Stimulated activated CD4-positive, alpha-beta T cell treated with anti-CD3 and anti-CD28 coated beads, Interleukin-12 subunit alpha, Interleukin-12 subunit beta, amount 100 ng/mL, for 4 hours (primary cell): ENCODE measurements at places on chromosomes 4 and X.

GRCh38 chr4:165502916-165503907 lies 124.4 kb downstream of the CPE start:
- DNase-seq, result no peak

GRCh38 chrX:33725535-33726210 lies 406.4 kb downstream of the FAM47A start:
- no peak for DNase-seq

DNA sequence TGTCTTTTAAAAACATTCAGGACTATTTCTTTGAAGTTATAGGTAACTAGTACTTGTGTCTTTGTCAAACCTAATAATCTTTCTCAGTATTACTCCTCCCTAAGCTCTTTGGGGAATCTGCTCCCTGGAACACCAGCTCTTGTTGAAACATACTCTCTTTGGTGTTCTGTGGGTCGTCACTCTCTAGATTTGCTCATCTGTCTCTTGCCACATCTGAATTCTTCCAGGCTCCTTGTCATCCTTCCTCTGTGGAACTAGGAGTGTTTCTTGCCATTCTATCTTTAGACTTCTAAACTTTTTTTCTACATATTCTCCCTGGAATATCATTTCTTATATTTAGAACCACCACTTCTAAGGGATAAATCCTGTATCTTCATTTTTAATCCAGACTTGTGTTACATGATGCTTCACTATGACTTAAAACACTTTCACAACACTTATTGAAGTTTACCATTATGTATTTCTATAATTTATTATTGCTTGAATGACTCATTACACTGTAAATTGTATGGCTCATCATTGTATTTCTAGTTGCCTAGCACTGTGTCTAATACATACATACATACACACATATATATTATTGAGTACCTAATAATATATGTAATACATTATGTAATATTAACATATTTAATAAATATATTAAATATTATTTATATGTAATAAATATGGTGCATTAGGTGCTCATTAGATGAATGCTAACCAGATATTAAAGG lies 186.1 kb downstream of the TMA16 start:
- DNase-seq, result no peak

GRCh38 chr4:169099771-169100180 lies 89.7 kb upstream of the CBR4 start:
- no peak for DNase-seq

DNA sequence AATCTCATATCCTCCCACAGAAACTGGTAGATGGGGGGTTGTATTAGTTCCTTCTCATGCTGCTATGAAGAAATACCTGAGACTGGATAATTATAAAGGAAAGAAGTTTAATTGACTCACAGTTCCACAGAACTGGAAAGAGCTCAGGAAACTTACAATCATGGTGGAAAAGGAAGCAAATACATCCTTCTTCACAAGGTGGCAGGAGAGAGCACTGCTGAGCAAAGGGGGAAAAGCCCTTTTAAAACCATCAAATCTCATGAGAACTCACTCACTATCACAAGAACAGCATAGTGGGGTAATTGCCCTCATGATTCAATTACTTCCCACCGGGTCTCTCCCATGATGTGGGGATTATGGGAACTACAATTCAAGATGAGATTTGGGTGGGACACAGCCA lies 250.5 kb upstream of the GPRIN3 start:
- no peak for DNase-seq

DNA sequence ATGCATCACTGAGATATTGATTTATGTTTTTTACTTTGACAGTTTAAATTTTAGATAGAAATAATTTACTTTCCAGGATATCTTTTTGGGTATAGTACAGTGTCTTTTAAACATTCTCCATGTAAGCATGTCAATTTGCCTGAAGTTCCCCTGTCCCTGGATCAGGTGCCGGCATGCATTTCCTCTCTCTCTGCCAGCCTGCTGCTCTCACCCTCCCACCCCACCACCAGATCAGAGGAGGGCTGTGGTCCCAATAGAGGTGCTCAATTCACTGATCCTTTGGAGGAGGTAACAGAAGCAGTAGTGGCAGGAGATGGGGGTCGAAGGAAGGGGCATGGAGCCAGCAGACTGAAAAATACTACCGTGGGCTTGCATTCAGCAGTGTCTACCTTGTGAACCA lies 28.3 kb upstream of the DSPP start:
- DNase-seq, result no peak

DNA sequence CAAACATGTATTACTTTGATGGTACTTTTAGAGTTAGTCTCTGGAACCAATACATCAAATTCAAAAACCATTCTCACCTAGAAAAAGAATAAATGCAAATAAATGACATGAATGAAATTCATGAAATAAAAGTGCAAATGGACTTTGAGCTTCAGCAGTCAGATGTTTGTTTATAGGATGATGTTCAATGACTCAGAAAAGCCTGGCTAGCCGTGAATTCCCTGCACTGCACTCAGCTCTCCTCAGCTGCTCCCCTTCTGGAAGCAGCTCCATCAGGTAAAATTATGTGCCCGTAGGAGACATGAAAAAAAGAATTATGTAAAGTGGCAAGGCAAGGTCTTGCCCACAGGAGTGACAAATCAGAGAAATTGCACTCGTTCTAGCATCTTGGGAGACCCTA lies 390.6 kb downstream of the GPM6A start:
- DNase-seq, result no peak

DNA sequence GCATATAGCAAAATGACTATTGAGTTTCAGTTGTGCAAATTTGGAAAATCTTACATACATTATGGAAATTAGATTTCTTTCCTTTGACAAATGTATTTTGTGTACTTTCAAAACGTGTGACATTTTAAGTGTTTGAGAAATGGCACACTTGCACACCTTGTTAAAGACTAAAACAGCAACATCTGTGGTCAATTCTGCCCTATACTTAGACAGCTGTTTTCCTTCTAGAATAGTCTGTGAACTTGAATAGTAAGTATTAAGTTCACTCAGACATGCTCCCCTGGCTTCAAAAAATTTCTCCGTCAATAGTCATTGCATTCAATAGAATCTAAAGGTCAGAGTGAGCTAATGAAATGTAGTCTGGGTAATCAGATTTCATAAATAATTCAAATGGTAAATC lies 21.7 kb upstream of the TBC1D9 start:
- no peak for DNase-seq

GRCh38 chr4:152162331-152162697 lies 373.6 kb downstream of the FBXW7 start:
- no peak for DNase-seq

DNA sequence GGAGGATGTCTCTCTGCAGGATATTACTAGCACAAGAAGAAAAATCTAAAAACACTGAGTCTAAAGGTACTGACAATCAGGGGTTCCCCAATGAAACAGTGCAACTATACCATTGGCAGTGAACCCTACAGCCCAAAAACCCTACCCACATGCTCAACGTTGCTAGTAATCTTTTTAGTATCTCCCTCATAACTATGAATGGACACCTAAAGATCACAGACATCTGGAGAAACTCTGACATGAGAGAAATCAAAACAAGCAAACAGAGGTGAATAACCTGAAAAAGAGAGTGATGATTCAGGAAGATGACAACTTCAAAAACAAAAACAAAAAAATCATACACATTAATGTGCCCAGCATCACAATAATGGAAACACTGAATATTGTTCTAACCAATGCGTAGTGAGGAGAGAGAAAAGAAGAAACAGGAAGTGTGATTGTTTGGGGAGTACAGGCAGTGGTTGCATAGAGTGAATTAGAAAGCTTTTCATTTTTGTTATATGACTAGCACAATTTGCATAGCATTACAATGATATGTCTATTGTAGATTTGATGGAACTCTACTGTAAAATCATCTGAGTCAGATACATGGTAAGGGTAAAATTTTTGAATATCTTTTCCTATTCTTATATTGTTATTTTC lies 78.9 kb upstream of the FMR1 start:
- no peak for DNase-seq

- DNase-seq, result no peak
Observed at GRCh38 chr4:124684301-124684700, 28.2 kb downstream of the ANKRD50 start.

- DNase-seq, result no peak
Observed at GRCh38 chrX:149515954-149516602, 11.0 kb upstream of the IDS start.

GRCh38 chr4:83356899-83357661 lies 22.4 kb upstream of the HPSE start:
- no peak for DNase-seq

GRCh38 chrX:9286234-9286633 lies 178.6 kb upstream of the TBL1X start:
- DNase-seq, result no peak

GRCh38 chr4:173531086-173531965 lies 1.3 kb upstream of the HAND2 start:
- no peak for DNase-seq

DNA sequence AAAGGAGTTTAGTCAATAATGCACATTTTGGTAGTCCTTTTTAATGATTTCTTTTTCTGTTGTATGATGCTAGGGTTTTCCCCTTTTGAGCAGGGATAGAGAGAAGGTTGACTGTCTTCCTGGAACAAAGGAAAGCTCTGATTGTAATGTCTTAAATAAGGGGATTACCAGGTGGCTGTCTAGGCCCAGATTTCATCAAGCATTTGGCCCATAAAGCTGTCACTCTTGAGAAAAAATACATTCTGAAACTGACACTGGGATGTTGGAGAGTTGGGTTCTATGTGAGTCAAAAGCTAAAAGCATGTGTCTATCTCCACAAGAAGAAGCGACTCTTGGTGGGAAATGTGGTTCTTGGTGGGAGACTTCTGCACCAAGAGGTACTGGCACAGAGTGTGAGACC lies 26.4 kb downstream of the KIAA1210 start:
- DNase-seq, result no peak

- no peak for DNase-seq
Observed at GRCh38 chrX:47156611-47157520, 11.8 kb downstream of the RBM10 start.

GRCh38 chr4:164134388-164134787 lies 619.5 kb upstream of the SMIM31 start:
- DNase-seq, result no peak
